ENCODE measurements at places on chromosomes 4 and X. TPM values are rescaled to one million over a fixed set of nuclear protein-coding genes. Genes with fewer than 3 reads are reported as not detected.

Gene GLRB
- 13.3 TPM for total RNA-seq

Gene DIPK2B
- not detected for total RNA-seq

GRCh38 chr4:121633653-121634052, 63.1 kb downstream of the ANXA5 start:
- DNase-seq = no peak

GRCh38 chrX:129099207-129099606, 424.1 kb downstream of the SMARCA1 start:
- DNase-seq = no peak

- DNase-seq = no peak
These were observed 39.5 kb downstream of the USP38 start for GRCh38 chr4:143224255-143224654.

DNA sequence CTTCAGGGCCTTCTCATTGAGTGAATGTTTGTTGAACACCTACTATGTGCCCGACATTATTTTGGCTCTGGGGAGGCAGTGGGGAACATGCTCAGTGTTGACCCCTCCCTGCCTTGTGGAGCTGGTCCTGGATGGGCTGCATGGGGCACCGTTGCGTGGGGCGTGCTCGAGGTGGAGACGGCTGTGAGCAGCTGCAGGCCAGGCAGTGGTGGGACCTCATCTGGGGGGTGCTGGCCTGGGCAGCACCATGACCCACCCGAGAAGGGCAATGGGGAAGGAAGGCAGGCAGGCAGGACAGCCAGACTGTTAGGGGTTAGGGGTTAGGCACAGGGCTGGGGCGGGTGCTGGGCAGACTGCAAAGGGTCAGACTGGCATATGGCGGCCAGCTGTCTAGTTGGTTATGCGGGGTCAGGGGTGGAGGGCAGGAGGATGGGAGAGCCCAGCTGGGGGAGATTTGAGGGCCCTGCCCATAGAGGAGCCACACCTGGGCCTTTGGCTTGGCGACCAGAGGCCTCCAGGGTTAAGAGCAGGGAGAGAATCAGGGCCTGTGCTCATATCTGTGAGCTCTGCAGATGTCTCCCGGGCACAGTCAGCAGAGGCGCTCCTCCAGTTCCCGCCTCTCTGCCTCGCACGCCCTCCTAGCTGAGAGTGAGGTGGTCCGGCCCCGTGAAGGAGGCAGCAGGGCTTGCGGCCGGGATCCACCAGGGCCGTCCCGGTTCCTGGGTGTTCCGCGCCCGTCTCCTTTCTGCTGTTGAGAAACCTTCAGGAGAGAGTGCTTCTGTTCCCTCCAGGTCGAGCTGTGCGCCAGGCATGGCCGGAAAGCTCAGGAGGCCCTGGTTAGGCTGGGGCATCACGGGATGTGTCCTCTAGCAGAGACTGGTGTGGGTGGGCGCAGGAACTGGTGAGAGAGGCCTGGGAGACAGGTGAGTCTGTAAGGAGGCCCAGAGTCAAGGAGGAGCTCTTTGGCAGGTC, 73.3 kb downstream of the RGS12 start:
- DNase-seq = no peak

DNA sequence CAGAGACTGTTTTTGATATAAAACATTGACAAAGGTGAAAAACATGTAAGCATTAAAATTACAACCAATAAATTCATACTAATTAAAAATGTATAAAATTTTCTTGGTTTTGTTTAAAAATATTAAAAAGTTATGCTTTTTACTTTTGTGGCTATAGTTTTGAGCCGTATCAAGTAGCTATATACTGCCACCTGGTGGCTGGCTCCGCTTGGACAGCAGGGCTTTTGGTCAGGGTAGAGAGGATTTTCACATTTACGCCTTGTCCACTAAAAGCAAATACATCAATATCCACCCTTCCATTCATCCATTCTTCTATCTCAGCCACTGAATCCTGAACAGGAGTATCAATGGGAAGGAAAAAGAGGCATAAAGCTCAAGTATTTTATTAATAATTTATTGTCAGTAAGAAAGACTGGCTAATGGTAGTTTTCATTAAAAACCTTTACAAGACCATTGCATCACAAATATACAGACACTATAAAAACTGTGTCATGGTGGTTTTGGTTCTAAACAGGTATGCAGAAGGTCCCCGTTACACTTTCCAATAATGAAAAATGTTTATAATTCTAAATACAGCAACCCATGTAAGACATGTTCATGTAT, 32.1 kb upstream of the MTNR1A start:
- peak; percentile 49 for DNase-seq

DNA sequence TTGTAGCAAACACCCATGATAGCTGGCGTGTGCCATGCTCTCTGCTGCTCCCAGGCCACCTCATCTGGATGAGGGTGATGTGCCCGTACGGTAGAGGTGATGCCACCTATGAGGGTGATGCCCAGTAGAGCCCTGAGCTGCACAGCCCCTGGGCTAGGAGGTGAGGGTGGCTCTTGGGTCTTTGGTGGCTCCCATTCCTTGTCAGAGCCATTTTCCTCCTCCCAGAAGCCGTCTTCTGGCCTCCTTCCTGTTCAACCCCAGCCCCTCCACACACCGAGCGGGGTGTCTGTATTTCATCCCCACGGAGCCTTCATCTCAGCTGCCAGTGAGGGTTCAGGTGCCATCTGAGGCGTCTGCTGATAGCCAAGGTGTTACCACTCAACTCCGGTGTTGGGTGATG, 12.0 kb upstream of the TNIP2 start:
- no peak for DNase-seq

Gene IL3RA
- total RNA-seq = not detected

DNA sequence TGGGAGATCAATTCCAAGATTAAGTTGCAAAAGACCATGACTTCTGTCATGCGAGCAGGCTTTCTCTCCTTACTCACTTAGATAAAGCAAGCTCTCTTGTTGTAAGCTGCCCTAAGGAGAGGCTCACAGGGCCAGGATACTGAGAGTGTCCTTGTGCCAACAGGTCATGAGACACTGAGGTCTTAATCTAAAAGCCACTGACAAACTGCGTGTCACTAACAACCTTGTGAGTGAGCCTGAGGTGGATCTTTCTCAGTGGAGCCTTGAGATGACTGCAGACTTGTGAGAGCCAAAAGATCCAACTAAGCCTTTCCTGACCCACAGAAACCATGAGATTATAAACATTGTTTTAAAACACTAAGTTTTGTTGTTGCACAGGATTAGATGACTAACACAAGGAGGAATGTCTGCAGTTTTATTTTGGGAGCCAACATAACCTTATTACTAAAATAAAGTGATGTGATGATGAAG, 170.5 kb downstream of the SLC39A8 start:
- DNase-seq = peak; percentile 79

DNA sequence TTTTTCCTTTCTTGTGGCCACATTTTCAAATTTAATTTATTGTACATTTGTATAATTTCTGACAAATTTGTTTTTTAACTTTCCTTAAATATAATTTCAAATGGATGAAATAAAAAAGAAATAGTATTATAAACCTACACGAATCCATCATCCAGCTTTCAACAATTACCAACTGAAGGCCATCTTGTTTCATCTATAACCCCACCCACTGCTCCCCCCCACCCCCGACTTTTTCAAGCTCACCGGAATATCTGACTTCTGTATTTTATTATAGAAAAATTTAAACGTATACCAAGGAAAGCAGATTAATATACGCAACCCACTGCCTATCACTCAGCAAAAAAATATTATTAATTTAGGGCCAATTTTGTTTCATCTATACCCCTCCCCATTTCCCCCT, 1.1 kb downstream of the MORF4L2 start:
- no peak for DNase-seq
